Fibroblast of skin of right quadriceps (primary cell): ENCODE measurements at places on chromosomes 3 and 15.

- DNase-seq = no peak
These were observed 42.8 kb downstream of the ILDR1 start for GRCh38 chr3:121979246-121979645.

GRCh38 chr15:88467935-88468528, 524 bp downstream of the MRPS11 start:
- no peak for DNase-seq

DNA sequence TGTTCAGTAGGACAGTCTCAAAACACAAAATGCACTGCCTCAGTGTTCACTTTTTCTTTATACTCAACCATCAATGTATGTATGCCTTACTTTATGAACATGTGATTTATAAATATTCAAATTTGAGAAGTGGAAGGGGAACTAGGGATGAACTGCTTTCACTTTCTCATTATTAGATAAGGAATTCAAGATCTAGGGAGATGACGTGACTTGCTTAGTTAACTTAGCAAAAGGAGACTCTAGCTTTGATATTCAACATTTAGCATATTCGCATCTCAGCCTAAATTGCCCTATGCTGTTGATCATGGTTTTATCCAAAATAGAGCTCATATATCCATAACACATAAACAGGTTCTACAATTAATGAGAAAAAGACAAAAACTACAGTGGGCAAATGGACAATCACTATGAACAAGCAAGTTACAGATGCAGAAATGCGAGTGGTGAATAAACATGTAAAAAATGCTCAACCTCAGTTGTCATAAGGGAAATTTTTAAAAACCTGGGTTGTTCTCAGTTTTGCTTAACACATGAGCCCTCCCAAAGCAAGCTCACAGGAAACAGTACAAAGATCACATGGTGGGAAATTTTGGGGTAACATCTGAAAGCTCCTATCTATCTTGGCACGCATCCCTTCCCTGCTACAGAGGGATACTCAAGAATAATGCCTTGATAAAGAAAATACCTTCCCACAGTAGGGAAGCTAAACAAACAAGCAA, 269.8 kb downstream of the THRB start:
- no peak for DNase-seq

DNA sequence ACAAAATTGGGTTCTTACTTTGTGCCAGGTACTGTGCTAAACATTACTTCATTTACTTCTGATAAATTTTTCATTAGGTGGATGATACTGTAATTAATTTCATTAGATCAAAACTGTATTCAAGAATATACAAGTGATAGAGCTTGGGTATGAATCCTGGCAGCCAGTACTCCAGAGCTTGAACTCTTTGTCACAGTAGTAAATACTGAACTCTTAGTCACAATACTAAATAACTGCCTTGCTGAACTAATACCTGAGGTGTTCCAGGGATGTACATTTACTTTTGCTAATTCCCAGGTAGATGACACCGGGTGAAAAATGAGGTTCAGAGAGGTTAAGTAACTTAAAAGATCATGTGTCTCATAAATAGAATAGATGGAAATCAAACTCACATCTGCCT, 20.3 kb downstream of the FXR1 start:
- DNase-seq = no peak

- DNase-seq = no peak
These were observed 16.0 kb downstream of the HACD2 start for GRCh38 chr3:123568875-123569274.

DNA sequence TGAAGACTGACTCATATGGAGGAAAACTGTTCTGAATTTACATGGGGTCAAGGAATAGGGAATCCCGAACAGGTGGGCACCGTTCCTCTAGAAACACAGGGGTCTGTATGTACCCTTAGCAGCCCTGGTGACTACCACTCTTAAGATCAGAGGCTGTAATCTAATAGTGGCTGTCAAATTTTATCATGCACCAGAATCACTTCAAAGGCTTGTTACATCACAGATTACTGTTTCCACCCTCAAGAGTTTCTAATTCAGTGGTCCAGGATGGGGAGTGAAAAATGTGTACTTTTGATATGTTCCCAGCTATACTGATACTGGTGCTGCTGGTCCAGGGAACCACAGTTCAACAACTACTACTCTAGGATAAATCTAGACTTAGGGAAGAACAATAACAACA, 27.9 kb downstream of the DYNC1LI1 start:
- no peak for DNase-seq

DNA sequence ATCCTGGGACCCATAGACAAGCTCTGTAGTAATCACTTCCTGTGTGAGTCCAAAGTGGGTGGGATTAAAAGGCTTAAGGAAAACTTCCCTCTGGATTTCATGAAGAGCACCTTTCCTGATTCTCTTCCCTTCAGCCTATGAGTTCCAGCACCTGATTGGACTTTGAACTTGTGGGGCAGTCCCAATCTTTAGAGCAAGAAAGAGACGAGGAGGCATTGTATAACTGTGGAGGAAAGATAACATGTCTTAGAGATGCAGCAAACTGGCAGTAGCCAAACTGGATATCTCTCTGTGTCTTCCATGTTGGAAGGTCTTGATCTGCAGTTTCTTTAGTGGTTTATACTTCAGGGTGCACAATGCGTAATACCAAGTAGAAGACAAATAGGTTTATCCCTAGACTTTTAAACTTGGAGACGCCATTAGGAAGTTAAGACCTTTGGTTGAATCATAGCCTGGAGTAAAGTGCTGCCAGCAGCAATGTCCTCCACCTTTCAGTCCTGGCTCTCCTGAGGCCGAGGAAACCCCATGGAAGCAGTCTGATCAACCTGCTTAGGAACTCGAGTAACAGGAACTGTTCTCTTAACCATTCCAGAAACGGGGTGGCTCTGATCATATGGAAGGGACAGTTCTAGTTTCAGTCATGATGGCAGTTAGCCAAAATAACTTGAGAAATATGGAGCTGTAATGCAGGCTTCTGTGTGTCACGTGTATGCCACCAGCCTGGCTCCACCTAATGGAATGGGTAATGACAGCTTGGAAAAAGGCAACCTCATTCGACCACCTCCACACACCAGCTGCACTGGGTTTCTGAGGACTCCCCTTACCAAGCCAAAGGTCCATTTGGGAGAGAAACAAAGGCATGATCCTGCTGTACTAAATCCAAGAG, 4.7 kb downstream of the EIF1B start:
- peak; percentile 26 for DNase-seq
